ENCODE measurements at places on chromosomes 12 and 14.

- no peak for DNase-seq
Measured at GRCh38 chr14:92465353-92466055, 48.1 kb upstream of the RIN3 start.

DNA sequence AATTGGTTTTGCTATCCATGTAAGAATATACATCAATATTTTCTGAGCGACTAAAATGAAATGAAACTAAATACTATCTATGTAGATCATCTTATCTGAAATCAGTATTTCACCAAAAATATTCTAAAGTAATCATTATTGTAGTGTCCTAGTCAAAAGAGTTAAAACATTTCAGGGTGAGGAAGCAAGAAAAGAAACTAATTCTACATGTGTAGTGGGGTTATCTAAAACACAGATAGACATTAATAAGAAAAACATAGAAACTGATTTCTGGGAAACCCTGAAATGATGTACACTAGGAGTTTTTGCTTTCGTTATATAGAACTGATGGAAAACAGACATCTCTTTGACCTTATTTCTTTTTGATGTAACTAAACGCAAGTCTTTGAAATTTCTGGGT, 257.9 kb downstream of the SSPN start:
- no peak for DNase-seq

- no peak for DNase-seq
Measured at GRCh38 chr14:100728962-100729361, 2.3 kb downstream of the DLK1 start.

GRCh38 chr12:5222011-5222461, 178.4 kb downstream of the KCNA5 start:
- DNase-seq, result no peak

DNA sequence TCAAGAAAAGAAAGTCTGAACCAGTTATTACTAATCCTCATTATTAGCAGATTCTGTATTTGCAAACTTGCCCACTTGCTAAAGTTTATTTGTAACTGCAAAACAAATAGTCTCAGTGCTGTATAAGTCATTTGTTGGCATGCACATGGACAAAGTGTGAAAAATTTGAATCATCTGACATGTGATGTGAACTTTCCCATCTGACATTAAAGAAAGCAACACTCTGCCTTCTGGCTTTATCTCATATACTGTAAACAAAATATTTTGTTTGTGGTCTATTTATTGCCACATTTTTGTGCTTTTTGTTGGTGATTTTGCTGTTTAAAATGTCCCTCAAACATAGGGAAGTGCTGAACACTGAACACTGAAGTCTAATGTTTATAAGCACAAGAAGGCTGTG, 513.8 kb downstream of the RPL10L start:
- DNase-seq, result no peak

- no peak for DNase-seq
Measured at GRCh38 chr14:31411218-31411727, 9.1 kb downstream of the HEATR5A start.

DNA sequence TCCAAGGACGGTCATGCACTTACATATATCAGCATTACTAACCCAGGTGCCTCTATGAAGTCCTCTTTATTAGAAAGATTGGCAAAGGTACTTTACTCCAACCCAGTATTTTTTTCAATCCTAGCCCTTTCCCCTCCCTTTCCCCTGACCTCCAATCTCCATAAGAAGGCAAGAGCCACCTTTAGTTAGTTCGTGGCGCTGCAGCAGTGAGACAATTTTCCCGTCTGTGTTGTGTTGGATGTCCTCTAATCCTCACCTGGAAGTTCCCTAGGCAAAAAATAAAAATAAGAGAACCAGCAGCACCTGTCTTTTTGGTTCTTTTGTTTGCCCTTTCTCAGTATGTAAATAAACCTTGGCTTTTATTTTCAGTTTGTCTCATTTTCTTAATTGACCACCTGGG, 439.6 kb upstream of the LRFN5 start:
- no peak for DNase-seq

GRCh38 chr14:104779776-104780512, 15.6 kb downstream of the AKT1 start:
- no peak for DNase-seq

DNA sequence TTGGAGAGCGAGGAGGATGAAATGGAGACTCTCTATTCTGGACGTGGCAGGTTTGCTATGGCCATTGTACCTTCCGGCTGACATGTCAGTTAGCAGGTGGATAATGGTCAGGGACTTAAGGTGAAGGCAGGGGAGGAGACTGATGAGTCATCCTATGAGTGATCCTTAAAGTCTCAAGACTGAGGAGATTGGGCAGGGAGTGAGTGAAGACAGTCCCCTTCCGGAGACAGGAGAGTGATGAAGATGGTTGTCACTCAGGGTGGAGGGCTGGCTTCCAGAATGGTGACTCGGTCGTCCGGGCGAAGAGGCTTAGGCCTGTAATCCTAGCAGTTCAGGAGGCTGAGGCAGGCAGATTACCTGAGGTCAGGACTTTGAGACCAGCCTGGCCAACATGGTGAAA, 49.8 kb upstream of the CCDC63 start:
- DNase-seq, result no peak

Data from stimulated activated CD8-positive, alpha-beta memory T cell treated with anti-CD3 and anti-CD28 coated beads, Interleukin-7, amount 100 ng/mL, for 4 hours (primary cell).